Activated CD4-positive, alpha-beta T cell treated with anti-CD3 and anti-CD28 coated beads, Interleukin-2, amount 10 ng/mL, durations not matched to agents 24 days and 14 days (primary cell): ENCODE measurements at places on chromosomes 16 and 17. TPM values are rescaled to one million over a fixed set of nuclear protein-coding genes. Genes with fewer than 3 reads are reported as not detected.
A peak's percentile ranks its signal among the peaks of the same experiment; 100 is the strongest.

Gene ASPA
- total RNA-seq = not detected in 2 replicates

Gene CBLN1
- total RNA-seq = not detected in 2 replicates

Gene SLC6A2
- not detected in 2 replicates for total RNA-seq

Gene PRSS33
- total RNA-seq = not detected in 2 replicates

Gene MT1A
- 1.8 and 2.1 TPM in 2 replicates for total RNA-seq

DNA sequence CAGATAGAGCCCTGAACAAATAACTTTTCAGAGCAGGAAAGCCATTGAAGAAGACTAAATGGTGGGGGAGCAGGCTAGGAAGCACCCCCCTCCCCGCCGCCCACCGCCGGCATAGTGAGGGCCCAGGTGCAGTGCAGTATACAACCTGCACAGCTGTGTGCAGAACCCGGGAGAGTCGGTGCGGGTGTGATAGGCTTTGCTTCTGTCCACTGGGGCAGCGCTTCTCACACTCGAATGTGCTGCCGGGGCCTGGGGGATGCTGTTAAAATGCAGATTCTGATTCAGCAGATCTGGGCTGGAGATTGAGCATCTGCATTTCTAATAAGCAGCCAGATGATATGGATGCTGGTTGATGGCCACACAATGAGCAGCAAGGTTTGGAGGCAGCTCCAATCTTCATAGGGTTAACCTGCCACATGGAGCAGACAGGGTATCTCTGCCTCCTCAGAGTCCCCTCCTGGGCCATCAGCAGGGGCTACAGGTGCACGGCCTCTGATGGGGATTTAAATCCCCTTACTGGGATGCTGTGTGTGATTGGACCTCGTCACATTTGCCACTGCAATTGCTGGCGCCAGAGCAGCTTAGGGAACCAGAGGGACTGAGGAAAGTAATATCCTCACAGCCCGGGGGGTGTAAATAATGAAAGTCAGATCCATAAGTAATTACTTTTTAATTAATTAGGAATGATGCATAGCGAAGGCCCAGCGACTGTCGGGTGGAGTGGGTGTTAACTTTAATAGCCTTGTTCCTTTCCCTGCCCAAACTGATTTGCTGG is 172.0 kb upstream of the RPL38 start:
- no peaks in the 10 kb centered on the region for H3K36me3 ChIP-seq
- no peak overlapping the region for H3K4me3 ChIP-seq
- no peak overlapping the region for H3K27ac ChIP-seq
- peaks cover 4% of the 10 kb centered on the region for H3K27me3 ChIP-seq

DNA sequence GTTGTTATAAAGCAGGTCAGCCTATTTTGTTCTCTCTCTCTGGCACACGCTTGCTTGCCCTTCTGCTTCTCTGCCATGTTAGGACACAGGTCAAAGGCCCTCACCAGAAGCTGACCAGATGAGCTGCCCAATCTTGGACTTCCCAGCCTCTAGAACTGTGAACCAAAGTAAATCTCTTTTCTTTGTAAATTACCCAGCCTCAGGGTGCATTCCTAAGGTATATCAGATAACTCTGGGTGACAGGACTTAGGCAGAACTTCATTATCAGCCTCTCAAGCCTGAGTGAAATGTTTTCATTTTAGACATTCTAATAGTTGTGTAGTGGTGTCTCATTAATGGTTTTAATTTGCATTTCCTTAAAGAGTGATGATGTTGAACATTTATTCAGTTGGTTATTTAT is 124.3 kb downstream of the CDRT15L2 start:
- H3K4me3 ChIP-seq = no peak overlapping the region
- H3K27ac ChIP-seq = no peak overlapping the region
- peaks cover 3% of the 10 kb centered on the region for H3K4me1 ChIP-seq
- DNase-seq = no peak
- H3K27me3 ChIP-seq = no peaks in the 10 kb centered on the region

- DNase-seq = no peak
- H3K4me3 ChIP-seq = no peak overlapping the region
- H3K27ac ChIP-seq = no peak overlapping the region
These were observed 2126.0 kb downstream of the TP53TG3F start for GRCh38 chr16:35585411-35585810.

DNA sequence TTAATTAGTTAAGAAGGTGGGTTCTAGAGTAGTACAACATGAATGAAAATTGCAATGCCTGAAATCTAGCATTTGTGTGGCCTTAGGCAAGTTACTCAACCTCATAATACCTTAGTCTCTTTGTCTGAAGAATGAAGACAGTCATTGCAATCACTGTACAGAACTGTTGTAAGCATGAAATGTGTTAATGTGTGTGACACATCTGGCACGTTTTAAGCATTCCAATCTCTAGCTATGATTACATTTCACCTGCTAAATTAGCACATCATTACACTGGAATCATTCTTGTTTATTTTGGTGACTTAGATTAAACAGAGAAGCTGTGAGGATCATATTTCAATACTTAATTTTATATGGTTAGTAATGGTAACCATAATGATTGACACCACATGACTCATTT is 629.7 kb upstream of the KIF2B start:
- no peak for DNase-seq
- H3K27me3 ChIP-seq = no peaks in the 10 kb centered on the region
- H3K4me3 ChIP-seq = no peak overlapping the region
- no peaks in the 10 kb centered on the region for H3K4me1 ChIP-seq

- H3K4me3 ChIP-seq = no peak overlapping the region
- no peaks in the 10 kb centered on the region for H3K4me1 ChIP-seq
- no peak for DNase-seq
These were observed 157.1 kb upstream of the WSCD1 start for GRCh38 chr17:5913032-5913531.

GRCh38 chr17:60627124-60627523 is 27.1 kb downstream of the PPM1D start:
- DNase-seq = no peak
- H3K27ac ChIP-seq = no peak overlapping the region
- no peak overlapping the region for H3K4me3 ChIP-seq
- H3K27me3 ChIP-seq = no peaks in the 10 kb centered on the region
- peaks cover 15% of the 10 kb centered on the region for H3K36me3 ChIP-seq

GRCh38 chr16:27421961-27422740 is 20.2 kb downstream of the IL21R start:
- peaks cover 89% of the 10 kb centered on the region for H3K36me3 ChIP-seq
- H3K27ac ChIP-seq = peak overlapping the region; percentile 46
- no peaks in the 10 kb centered on the region for H3K27me3 ChIP-seq
- no peak for DNase-seq
- H3K4me1 ChIP-seq = peaks cover 41% of the 10 kb centered on the region

DNA sequence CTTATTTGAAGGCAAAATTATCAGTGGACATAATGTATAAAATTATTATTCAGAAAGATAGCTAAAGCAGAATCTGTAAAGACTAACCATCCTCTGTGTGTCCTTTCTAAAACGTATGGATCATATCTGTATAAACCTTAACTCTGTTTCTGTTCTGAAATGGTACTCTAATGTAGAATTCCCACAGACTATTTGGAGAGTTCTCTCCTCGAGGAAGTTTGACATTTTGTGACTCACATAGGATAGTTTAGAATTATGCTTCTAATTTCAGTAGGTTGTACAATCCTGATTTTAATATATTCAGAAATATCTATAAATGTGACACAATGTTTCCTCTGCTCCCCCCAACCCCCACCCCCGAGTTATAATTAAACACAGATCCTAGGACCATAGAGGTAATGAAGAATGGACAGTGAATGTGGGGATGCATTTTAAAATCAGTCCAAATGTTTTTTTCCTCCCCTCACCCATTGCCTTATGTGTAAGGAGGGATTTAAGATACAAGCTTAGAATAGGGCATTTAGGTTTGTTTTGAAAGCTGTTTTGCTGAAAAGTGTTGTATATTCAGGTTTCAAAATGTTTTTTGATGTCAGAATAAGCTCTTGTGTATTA is 66.8 kb downstream of the BCAS3 start:
- H3K36me3 ChIP-seq = no peaks in the 10 kb centered on the region
- no peaks in the 10 kb centered on the region for H3K4me1 ChIP-seq
- H3K27me3 ChIP-seq = peaks cover 5% of the 10 kb centered on the region
- no peak for DNase-seq
- H3K27ac ChIP-seq = no peak overlapping the region

GRCh38 chr16:70437017-70437581 is 1.8 kb downstream of the ST3GAL2 start:
- H3K4me1 ChIP-seq = peaks cover 44% of the 10 kb centered on the region
- H3K4me3 ChIP-seq = peak overlapping the region; percentile 100
- H3K27me3 ChIP-seq = no peaks in the 10 kb centered on the region

DNA sequence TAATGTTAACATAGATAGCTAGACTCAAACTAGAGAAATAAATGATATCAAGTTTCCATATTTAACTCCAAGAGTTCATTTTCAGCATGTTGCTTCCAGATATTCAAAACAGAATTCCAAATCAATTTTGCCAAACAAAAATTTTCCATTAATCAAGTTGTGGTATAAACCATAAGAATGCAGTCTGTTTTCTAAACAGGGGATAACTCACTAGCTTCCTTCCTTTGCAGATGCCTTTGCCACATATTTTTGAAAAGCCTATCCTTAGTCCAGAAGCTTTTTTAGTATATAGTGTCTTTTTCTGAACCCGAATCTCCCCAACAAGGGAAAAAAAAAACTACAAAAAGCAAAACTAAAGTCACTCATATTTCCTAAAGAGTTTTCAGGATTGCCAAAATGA is 61.5 kb downstream of the HELZ start:
- DNase-seq = no peak
- H3K27me3 ChIP-seq = no peaks in the 10 kb centered on the region
- H3K4me1 ChIP-seq = peaks cover 5% of the 10 kb centered on the region
- no peak overlapping the region for H3K27ac ChIP-seq

GRCh38 chr17:80146121-80147034 is 550 bp downstream of the EIF4A3 start:
- H3K27ac ChIP-seq = peak overlapping the region; percentile 97
- H3K4me1 ChIP-seq = peaks cover 37% of the 10 kb centered on the region
- DNase-seq = peak; percentile 76
- peaks cover 42% of the 10 kb centered on the region for H3K36me3 ChIP-seq
- H3K27me3 ChIP-seq = no peaks in the 10 kb centered on the region

DNA sequence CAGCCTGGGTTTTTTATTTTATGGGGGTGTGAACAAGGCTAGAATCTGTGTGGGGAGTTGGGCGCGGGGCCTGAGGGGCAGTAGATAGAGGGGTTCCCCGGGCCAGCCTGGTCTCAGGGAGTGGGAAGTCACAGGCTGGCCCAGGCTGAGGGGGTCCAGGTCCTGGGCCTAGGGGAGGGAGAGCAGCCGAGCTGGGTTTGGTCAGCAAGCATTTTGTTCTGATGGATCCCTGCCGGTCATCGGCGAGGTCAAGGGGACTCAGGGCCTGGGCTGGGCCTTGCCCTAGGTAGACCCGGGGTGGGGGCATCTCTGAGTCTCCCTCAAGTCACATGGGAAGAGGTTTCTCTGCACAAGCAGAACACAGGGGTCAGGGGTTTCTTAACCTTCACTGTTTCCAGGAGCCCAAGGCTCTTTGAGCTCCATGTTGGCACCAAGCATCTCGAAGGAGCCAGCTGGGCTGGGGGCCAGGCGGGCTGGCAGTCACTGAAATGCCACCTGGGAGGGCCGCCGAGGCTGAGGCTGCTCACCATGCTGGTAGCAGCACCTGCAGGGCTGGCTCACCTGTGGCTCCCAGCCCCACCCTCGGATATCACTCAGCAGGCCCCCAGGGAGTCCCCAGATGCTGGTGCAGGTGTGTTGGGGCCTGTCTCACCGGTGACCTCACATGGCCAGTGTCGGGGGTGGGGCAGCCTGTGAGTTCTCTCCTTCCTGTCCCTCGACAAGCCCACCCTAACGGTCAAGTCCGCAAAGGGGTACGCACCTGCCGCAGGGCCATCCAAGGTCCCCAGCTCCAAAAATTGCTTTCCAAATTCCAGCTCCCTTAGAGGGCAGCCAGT is 41.0 kb downstream of the SLC7A5 start:
- H3K27ac ChIP-seq = peak overlapping the region; percentile 37
- no peaks in the 10 kb centered on the region for H3K27me3 ChIP-seq
- H3K4me1 ChIP-seq = peaks cover 1% of the 10 kb centered on the region
- H3K4me3 ChIP-seq = no peak overlapping the region
- DNase-seq = no peak

DNA sequence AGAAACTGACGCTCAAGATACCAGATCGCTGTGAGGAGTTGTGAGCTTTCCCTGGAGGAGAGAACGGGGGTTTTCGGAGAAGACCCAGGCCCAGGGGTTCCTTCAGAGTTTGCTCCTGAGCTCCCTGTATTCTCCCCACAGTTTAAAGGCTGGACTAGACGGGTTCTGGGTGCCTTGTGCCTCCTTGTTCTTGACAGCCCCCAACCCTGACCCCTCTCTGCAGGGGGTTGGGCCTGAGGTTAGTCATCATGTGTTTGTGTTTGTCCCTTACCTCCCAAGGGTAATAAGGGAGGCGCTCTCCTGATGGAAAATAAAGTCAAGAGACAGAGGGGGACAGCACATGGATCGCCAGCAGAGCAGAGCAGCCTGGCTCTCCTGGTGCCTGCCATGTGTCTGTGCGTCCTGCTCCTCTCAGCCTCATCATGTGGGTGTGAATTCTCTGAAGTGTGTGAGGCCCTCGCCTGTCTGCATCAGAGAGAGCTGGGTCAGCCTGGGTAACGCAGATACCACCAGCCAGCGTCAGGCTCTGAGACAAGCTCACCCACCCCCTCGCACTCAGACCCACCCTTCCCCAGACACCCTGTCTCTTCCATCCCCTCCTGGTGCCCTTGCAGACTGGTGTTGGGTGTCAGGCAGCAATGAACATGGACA is 8.7 kb downstream of the HEXIM2 start:
- no peaks in the 10 kb centered on the region for H3K27me3 ChIP-seq
- no peak overlapping the region for H3K4me3 ChIP-seq
- peak overlapping the region; percentile 72 for H3K27ac ChIP-seq
- DNase-seq = no peak
- H3K4me1 ChIP-seq = peaks cover 18% of the 10 kb centered on the region
- H3K36me3 ChIP-seq = no peaks in the 10 kb centered on the region

DNA sequence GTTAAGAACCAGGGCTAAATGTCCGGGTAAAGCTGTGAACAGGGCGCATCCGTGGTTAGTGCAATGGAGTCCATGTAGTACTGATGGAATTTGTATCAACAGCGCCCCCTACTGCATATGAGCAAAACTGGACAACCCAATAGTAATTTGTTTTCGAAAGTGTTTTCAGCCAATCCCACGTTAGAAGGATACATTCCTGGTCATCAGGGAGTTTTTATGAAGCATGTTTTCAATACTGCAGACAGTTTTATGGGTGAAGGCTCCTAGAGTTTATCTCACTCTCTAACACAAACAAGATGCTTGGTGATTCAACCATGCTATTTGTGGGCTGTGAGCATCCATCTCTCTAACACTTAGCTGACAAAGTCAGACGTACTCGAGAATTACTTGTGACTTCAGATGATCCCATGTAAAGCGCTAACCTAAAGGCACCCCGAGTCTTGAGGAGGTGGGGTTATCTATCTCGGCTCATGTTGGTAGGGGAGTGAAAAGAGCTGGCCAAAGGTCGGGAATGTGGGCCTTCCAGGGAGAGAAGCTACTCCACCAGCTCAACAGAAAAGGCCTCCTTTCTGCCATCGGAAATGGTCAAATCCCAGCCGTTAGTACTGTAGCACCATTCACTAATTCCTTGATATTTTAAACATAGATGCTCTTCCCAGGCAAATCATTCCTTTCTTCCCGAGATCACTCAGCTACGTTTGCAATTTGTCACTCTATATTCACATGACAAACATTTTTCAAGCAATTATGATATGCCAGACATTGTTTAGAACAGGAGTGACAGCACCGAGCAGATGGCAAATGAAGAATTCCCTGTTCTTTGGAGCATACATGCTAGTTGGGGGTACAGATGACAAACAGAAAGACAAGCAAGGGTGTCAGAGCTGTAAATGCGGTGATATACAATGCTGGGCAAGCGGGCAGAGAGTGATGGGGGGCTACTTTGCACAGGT is 46.9 kb upstream of the HNF1B start:
- DNase-seq = peak; percentile 87
- no peak overlapping the region for H3K4me3 ChIP-seq
- H3K36me3 ChIP-seq = no peaks in the 10 kb centered on the region
- no peak overlapping the region for H3K27ac ChIP-seq
- peaks cover 6% of the 10 kb centered on the region for H3K4me1 ChIP-seq
- peaks cover 35% of the 10 kb centered on the region for H3K27me3 ChIP-seq
